ENCODE measurements at places on chromosomes 12 and 14.
A peak's percentile ranks its signal among the peaks of the same experiment; 100 is the strongest.

GRCh38 chr12:88836156-88836555 lies 255.9 kb upstream of the KITLG start:
- DNase-seq: no peak

GRCh38 chr12:132523576-132524331 lies 33.8 kb downstream of the FBRSL1 start:
- peak; percentile 81 for DNase-seq

- DNase-seq: no peak
Observed at GRCh38 chr14:89724628-89724960, 229.9 kb downstream of the EFCAB11 start.

GRCh38 chr12:114680604-114681069 lies 3.3 kb downstream of the TBX3 start:
- no peak for DNase-seq

DNA sequence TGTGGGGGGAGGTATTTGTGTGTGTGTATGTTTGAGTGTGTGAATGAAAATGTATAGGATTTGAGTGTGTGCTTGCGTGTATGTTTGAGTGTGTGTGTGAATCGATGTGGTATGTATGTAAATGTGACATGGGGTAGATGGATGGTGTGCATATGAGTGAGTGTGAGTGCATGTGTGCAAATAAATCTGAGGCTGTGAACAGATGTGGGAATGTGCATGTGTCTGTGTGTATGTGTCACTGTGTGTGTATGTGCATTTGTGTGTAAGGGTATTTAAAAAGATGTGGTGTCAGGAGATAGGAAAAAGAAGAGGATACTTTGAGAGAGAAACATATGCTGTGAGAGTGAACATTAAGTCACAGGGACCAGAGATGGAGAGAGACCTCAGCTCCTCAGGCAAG lies 539.6 kb downstream of the MED13L start:
- DNase-seq: no peak

- DNase-seq: no peak
Observed at GRCh38 chr12:15863984-15864383, 18.2 kb upstream of the STRAP start.

- no peak for DNase-seq
Observed at GRCh38 chr14:56378475-56378877, 201.1 kb upstream of the TMEM260 start.

DNA sequence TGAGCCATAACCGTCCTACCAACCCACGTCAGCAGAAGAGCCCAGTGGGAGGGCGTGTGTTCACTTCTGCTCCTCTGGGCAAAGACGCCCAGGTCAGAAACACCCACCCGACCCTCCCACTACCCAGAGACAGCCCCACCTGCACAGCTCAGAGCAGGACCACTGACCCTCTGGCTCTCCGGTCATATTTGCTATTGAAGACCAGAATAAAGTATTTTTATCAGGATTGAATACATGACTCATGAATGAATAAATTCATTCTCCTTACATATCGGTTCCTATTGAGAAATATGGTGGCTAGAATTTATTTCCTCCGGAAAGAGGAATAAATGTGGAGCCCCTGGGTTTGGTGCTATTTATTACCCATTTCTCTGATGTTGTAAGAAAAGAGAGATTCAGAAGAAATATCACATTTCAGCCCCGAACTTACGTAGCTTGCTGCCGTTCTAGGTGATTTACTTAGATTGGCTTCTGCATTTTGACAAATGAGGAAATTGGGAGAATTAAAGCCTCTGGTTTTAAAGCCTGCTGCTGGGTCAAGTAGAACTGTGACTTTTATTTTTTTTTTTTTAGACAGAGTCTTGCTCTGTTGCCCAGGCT lies 36.4 kb upstream of the P2RX7 start:
- DNase-seq: no peak

- no peak for DNase-seq
Observed at GRCh38 chr12:107484941-107485340, 200.7 kb upstream of the PWP1 start.

DNA sequence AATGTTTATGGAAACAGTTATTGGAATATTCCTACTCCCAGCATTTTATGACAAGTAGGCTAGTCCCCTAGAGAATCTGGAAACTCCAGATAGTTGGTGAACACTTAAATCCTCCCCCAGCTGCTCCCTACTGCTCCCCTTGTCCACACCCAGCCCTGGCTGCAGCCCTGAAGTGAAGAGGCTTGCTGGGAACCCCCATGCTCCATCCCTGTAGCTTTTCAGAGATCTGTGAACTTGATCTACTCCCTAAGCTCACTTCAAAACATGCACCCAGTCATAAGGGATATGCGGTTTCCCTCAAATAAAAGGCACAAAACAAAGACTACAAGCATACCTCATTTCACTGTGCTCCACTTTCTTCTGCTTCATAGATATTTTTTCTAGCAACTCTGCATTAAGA lies 33.2 kb downstream of the EGLN3 start:
- no peak for DNase-seq

- DNase-seq: no peak
Observed at GRCh38 chr12:89877136-89877535, 168.5 kb upstream of the ATP2B1 start.

DNA sequence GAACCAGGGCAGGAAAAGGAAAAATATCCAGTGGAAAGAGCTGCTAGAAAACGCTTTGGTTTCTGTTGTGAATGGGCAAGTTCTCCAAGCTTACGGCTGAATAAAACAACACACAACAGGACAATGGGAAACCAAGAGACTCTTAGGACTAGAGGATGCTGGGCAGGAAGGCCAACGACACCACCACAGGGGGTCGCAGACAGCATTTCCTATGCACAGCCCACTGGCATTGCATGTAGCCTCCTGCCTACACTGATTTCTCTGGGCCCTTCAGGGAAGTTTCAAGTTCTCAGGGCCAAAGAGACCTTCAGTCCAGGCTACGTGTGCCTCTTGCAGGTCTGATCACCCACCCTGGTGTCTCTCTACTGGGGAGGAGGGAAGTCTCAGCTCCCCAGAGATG lies 108.0 kb downstream of the RIMBP2 start:
- DNase-seq: no peak

GRCh38 chr12:52828591-52829021 lies 5.5 kb downstream of the KRT79 start:
- DNase-seq: no peak

GRCh38 chr14:101073598-101073965 lies 170.1 kb upstream of the RTL1 start:
- DNase-seq: no peak

DNA sequence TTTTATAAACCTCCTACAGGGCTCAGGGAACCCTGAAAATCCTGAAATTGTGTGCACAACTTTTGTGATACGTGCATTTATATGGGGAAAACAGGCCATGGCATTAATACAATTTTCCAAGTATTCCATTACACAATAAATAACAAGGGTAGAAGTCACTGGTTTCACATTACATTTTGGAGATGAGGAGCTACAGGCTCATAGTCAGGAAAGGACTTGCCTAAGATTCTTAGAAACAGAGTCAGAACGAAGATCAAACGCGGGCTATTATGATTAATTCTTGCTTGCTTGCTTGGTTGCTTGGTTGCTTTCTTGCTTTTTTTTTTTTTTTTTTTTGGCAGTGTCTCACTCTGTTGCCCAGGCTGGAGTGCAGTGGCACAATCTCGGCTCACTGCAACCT lies 16.7 kb downstream of the NOS1 start:
- DNase-seq: no peak

All from BE2C (cell line).